Stimulated activated CD8-positive, alpha-beta memory T cell treated with anti-CD3 and anti-CD28 coated beads, Interleukin-15, amount 100 ng/mL, for 24 hours (primary cell): ENCODE measurements at places on chromosomes 7 and 10.

- DNase-seq: no peak
These were observed 39.7 kb downstream of the TAC1 start for GRCh38 chr7:97771576-97771975.

DNA sequence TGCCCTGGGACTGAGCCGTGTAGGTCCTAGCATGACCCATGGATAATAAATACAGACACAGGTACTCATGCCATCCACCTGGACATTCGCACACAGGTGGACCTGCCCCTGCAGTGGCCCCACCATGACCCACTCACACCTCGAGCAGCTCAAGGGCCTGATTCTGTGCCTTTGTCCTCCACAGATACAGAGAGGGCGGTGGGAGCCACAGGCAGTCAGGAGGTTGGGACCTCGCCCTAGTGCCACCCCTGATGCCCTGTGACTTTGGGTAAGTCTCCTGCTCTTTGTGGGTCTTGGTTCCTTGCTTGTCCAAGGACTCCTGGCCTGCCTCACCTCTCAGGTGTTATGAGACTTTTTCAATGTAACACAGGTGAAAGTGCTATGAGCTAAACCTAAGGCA is 42.9 kb downstream of the C10orf120 start:
- DNase-seq: no peak

- no peak for DNase-seq
These were observed 29.7 kb upstream of the ANTXRL start for GRCh38 chr10:46257099-46257498.

DNA sequence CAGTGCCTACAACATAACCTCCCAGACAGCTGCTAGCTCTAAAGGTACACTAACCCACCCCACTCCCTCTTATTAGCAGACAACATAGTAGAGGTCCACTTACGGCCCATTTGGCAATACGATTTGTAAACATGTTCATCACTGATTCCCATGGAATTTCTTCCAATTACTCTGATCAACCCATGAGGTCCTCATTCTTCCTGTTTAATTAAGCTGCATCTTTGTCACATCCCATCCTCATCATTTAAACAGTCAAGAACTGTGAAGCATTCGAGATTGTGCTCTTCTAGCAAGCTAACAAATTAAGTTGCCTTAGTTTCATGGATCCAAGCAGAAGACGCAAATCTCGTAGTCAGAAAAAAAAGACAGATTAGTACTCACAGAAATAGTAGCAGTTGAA is 622.2 kb upstream of the VSTM2A start:
- DNase-seq: no peak

DNA sequence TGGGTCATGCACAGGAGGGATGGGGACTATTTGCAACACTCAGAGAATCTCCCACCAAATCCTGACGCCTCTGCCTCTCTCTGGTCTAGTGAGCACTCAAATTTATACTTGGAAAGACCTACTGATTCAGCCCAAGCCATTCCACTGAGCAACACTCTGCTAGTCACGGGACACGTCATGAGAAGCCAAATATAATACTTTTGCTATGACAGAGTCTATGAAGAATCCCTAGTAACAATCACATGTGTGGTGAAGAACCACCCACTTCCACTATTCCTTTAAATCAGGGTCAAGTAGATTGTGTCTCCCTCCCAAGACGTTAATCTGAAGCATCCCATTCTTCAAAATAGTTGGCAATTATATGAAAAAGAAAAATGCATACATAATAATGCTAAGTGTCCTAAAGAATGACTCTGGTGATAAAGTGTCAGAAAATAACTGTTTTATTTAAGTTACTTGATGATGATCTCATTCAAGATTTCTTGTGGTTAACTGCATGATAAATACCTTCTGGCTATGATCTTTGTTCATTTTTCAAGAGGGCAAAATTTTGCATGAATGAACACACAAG is 28.5 kb downstream of the CHCHD3 start:
- no peak for DNase-seq

- DNase-seq: no peak
These were observed 13.4 kb downstream of the NPY start for GRCh38 chr7:24297362-24297761.

GRCh38 chr10:90088024-90088317 is 386.6 kb downstream of the KIF20B start:
- DNase-seq: no peak
